NCI-H460 (cell line): ENCODE measurements at places on chromosomes 3 and 15.

- DNase-seq: no peak
Observed at GRCh38 chr3:184322731-184323487, 8.5 kb downstream of the EIF4G1 start.

DNA sequence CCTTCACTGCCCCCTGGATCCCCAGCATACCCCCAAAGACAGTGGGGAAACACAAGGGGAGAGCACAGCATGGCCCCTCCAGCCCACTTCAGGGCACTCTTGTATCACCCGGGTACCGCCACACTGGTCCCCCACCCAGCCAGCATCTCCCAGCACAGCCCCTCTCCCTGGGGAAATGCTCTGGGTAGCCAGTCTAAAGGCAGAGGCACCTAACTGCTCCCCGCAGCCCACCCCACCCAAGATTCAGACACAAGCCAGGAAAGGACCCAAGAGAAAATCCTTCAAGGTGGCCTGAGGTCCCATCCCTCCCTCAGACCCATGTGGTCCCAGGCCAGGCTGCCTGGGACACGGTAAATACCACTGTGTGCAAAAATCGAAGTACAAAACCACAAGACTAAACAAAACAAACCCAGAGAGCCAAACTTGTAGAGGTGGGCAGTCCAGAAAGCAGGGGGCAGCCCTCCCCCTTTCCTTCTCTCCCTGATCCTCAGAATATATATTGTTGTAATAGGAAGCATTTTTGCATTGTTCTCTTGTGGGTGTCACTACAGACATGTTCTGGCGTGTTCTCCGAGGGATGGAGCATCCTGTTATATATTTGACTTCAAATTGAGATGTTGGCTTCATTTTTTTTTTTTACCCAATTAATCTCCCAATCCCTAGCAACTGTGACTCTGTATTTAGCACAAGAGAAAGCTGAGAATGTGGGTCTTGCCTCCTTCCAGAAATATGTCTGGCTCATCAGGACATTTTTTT, 51.7 kb downstream of the GRIP2 start:
- DNase-seq: no peak

DNA sequence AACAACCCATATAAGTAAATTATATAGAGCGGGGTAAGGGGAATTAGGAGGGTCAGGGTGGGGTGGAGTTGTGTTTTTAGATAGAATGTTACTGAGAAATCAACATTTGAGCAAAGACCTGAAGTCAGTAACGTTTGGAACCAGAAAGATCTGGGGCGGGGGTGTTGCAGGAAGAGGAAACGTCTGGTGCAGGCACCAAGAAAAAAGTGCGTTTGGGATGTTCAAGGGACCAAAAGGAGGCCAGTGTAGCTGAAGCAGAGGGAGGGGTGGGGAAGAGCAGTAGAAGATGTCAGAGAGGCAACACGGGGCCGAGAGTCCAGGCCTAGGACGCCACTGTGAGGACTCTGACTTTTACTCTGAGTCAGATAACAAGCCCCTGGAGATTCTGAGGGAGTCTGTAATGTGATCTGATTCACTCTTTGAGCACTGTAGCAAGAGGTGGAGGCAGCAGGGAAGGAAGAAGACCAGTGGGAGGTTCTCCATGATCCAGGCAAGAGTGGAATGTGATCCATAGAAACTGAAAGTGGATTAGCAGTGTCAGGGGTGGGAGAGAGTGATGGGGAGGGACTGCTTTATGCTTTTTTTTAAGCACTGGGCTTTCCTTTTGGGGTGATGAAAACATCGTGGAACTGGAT, 179.3 kb upstream of the CHRM5 start:
- no peak for DNase-seq

DNA sequence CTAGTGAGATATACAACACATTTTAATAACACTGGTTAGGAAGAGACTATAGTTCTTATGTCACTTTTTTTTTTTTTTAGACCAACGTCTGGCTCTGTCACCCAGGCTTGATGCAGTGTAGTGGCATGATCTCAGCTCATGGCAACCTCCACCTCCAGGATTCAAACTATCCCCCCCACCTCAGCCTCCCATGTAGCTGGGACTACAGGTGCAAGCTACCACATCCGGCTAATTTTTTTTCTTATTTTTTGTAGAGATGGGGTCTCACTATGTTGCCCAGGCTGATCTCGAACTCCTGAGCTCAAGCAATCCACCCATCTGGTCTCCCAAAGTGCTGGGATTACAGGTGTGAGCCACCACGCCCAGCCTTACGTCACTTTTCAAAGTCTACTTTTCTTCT, 100.8 kb downstream of the FOXP1 start:
- no peak for DNase-seq

GRCh38 chr15:74233851-74234597, 2.1 kb upstream of the CCDC33 start:
- DNase-seq: no peak

DNA sequence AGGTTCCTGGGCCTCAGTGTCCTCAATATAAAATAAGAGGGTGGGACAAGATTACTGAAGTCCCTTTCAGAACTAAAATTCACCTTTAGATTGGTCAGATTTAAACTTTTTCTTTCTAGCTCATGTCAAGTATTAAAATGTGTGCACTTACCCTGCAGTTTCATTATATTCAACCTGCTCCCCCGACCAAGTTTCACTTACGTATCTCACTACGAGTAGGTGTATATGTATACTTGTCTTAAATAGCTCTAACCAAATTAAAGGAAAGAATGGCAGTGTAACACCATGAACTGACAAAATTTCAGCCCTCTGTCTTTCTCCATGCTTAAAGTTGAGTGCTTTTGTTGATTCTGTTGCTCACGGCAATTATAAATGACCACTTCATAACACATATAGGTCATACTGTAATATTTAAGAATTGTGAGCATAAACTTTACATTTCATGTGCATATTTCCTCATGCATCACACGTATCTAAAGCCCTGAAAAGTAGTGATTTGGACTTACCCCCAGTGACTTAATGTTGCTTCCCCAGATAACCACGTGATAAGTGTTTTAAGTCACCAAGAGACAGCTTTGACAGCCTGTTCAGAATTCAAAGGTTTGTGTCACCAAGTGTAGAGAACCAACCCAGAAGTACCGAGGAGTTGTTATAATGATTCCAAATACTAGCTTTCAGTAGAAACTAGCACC, 70.0 kb downstream of the PGPEP1L start:
- no peak for DNase-seq

DNA sequence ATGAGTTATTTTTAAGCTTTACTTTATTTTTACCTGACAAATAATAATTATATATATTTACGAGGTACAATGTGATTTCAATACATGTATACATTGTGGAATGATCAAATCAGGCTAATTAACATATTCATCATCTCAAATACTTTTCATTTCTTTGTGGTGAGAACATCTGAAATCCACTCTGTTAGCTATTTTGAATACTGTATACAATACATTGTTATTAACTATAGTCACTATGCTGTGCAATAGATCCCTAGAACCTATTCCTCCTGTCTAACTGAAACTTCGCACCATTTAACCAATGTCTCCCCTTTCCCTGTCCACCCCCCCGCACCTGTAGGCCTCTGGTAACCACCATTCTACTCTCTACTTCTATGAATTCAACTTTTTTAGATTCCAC, 7.9 kb upstream of the SPPL2A start:
- DNase-seq: no peak

DNA sequence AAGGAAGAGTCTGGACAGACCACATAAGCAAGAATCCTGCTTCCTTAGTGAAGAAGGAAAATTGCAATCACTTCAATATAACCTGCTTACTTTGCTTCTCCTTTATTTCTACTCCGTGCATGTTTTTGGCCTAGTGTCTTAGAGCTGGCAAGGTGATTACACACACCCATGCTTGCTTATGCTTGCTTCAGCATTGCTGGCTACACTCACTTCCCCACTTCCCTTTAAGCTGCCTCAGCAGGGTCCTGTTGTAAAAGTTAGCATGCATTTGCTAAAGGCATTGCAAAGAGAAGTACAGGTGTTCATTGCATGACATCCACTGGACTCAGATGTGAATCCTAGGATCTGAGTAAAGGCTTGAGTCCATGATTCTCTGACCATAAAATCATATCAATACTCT, 47.5 kb upstream of the STT3B start:
- no peak for DNase-seq

DNA sequence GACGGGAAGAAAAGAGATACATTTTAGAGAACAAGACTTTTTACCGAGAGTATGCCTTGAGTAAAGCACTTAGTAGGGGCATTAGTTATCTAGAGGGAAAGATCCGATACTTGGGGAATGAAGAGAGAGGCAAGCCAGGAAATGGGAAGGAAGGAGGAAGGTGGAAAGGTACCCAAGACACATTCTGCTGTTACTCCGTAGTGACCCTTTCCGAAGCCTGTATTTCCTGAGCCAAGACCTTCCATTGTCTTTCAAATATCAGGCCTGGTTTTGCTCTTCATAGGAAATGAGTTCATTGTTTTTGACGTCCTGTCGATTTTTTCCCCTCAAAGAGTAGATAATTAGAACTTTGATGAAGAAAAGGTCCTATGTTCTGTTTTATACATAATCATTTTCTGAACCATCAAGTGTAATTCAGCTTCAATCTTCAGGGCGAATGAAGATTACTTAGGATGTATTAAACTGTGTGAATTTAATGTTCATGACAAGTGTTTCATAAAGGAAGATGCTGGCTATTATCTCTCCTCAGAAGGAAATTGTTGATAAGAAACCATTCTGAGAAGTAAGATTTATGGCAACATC, 95.7 kb downstream of the PPM1L start:
- no peak for DNase-seq

- no peak for DNase-seq
Observed at GRCh38 chr15:54033356-54033860, 55.2 kb downstream of the UNC13C start.

DNA sequence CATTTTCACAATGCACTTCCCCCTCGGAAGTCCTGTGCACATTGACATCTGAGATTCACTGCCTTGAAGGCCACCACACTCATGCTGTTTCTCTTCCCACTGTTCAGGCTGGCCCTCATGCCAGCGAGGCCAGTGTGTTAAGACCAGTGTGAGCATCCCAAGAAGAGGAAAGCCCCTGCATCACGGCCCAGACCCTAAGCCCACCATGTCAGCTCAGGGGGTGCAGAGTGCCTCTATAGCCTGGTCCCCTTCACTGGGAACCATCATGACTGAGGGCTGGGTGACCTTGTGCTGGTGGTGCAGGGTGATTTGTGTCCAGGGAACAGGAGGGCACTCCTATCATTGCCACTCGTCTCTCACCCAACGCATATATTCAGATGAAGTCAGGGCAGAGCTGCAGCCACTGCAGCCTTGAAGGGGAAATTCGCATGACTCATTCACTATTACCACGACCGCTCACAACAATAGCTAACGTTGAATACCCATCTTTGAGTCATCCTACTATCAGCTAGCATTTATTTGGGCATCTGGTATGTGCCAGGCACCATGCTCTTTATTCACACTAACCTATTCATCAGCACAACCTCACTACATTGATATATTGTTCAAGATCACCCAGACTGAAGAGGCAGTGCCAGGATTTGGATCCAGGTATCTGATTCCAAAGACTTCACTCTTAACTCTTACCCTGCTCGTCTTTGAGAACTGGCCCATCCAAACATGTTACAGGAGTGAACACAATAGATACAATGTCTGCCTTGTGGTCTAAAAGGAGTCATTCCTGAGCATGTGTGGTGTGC, 58.8 kb upstream of the SLC6A11 start:
- DNase-seq: no peak

DNA sequence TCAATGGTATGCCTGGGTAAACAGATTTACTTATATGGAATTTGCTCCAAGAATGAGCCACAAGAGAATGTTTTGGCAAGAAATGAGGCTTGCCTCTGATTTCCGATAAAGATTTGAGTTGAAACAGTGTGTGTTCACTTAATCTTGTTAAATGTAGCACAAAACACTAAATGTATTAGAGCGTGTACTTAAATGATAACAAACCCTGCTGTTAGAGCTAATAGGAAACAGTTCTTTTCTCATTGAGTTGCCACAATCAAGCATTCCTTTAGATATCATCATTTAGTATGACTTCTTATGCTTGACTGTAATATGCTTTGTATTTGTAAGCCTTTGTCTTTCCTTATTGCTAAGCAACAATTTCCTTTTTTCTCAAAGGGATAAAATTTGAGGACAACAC, 353.6 kb upstream of the ZNF717 start:
- no peak for DNase-seq

DNA sequence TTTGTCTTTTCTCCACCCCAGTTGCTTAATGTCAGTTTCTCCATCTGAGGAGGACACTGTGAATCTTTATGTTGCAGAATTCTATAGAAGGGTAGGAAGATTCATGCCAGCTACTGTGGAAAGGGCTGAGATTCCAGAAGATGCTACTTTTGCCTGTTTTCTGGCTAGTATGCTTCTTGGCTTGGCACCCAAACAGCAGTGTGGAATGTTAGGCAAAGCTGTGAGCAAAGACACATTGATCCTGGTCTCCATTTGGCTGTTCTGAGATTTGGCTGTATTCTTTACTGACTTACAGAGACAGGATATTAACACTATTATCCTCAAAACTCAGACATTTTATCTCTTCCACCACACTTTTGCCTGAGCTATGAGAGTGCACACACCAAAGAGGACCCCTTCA, 39.3 kb downstream of the PDHB start:
- no peak for DNase-seq

DNA sequence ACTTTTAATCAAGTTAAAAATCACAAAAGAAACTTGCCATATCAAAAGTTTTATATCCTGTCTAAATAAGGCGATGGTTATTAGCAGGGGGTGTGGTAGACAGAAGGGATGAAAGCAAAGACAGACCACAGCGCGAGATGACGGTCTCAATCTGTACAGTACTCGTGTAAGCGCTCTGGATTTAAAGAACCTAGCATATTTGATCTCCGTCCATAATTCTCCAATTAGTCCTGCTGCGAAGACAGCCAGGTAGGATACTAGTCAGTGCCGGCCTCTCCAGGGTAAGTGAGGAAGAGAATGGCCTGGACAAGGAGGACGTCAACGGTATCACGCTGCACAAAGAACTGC, 701 bp downstream of the SGO1 start:
- DNase-seq: no peak

DNA sequence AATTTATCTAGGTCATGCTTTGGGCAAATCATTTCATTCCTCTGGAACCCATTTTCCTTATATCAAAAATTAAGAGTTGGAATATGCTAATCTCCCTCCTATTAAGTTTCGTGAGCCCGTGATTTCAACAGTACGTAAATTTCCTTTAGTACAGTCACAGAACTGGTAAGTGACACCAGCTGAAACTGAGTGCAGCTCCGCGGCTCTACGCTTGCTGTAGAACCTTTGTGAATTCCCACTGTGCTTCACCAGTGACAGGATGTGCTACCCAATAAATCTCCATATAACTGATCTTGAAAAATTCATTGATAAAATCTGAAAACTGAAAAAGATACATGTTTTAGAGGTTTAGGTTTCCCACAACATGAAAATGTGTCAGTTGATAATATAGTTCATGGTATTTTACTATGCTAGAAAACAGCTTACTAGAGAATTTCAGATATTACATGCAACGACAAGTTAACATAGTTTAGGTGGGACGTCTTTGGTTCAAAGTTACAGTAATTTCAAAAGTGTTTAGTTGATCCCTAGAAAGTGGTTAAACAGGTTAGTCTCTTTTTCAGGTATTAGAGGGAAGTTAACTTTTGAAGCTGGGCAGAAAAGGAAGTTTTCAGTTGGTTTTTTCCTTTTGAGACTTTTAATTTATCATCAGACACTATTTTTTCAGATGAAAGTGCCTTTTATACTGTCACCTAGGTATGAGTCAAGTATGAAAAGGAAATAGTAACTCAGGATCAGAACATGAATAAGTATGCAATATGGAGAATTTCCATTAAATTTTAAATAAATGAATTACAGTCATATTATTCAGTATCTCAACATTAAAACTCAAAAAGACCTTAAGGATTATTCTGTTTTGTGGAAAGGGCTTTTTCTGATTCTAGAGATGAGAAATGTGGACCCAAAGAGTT, 57.0 kb downstream of the PPARG start:
- no peak for DNase-seq

GRCh38 chr15:85125056-85125661, 143.5 kb downstream of the PDE8A start:
- no peak for DNase-seq
